ENCODE measurements at places on chromosomes 12 and 14.

DNA sequence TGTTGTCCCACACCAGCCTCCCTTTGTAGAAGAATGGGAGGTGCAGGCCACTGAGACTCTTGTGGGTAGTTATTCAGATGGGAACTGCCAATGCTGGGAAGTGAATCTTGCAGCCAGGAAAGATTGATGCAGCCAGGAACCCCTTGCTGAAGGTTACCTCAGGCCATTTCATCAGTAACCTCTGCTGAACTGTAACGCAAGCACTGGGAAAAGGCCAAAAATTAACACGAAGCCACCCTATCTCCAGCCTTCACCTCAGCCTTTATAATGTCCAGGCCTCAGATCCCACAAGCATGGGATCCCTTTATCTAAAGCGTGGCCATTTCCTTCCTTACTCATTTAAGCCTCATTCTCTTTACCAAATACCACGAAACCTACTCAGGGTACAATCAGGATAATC lies 211.1 kb downstream of the SPTSSA start:
- no peak for DNase-seq

DNA sequence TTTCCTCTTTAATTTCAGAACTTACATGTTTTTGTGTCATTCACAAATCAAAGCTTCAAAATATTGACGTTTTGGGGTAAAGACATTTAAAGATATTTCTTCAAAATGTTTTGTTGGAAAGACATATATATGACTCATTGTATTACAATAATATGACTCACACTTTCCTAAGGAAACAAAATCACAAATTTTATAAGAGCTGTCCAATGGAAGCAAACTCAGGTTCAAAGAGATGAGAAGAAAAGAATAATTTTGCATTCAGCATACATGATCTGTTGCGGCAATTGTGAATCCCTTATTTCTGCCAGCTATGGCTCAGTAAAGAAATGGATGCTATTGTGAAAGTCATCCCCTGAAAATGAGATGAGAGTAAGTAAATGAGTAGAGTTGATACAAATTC lies 82.7 kb downstream of the GRIP1 start:
- no peak for DNase-seq

- DNase-seq = no peak
Observed at GRCh38 chr12:121871467-121871866, 12.8 kb upstream of the HPD start.

DNA sequence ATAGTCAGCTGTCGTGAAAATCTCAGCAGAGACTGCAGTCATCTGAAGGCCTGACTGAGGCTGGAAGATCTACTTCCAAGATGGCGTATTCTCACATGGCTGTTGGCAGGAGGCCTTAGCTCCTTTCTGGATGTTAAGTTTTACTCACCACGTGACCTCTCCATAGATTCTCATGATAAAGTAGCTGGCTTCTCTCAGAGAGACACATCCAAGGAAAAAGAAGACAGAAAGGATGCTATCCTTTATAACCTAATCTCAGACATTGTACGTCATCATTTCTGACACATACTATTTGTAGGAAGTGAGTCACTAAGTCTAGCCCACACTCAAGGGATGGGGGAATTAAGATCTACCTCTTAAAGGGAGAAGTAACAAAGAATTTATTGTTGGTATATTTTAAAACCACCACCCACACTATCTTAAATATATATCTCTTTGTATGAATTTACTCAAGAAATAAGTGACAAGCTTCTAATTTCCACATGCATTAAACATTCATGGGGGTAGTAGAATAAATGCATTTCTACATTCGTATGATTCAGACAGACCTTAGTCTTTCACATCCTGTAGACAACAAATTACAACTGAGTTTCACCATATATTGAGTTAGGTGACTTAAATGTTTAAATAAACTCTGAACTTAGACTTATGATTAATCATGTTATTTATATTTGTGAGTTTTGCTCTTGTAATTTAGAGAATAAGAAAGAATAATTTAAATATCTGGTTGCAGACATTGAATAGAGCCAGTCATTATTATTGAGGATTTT lies 411.0 kb downstream of the LRIG3 start:
- DNase-seq = no peak

DNA sequence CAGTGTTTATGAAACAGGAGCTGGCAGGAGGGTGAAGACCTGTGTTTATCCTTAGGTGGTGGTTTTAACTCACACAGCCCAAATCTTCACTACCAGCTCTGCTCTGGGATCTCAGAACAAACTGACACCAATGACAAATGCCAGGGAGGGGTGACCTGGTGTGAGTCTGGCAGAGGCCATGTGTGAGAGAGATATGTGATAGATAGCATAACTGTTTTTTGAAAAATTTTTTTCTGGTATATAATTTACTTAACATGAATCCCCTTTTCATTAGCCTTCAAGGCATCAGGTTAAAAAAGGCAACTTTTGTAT lies 51.5 kb downstream of the SLC38A4 start:
- DNase-seq = no peak

DNA sequence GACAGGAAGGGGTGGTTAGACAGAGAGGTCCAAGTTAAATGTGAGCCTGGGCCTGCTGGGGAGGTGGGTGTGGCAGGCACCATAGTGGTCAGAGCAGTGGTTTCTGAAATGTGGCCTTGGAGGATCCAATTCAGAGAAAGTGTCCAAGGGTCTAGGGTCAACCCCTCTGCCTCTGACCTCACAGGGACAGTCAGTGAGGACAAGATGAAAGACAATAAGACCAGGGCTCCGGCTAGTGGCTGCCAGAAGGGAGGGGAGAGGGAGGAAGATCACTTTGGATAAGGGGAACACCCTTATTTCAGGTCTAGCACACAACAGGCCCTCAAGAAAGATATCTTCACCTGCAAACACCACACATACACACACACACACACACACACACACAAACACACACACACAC lies 335.1 kb downstream of the MED13L start:
- DNase-seq = no peak

DNA sequence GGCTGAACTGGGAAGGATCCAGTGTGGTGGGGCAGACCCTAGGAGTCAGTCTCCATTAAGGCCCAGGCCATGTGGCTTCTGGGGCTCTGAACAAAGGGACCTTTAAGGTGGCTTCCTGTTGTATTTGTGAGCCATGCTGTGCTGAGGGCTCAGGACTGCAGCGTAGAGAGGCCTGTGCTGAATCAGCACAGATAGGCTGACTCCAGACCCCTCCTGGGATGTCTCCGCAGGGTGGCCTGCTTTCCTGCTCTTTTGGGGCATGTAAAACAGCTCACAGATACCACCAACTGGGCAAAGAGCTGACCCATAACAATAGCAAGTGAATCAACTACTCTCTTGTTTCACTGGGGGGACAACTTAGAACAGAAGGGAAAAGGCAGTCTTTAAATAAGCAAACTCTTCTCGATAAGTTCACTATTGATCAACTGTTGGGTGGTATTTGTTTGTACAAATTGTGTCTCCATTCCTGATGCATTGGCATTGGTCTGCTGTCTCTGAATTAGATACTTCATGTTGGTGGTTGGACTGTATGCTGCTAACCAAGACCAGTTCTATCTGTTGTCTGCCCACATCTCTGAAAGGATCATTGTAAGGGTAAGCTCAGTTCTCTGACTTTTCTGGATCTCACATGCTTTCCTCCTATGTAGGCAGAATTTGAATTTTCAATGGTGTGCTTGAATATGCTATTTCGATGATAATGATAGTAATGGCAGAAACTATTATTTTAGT lies 71.8 kb downstream of the MYRFL start:
- DNase-seq = no peak
